ENCODE measurements at places on chromosomes 6 and 20. TPM values are rescaled to one million over a fixed set of nuclear protein-coding genes. Genes with fewer than 3 reads are reported as not detected.

GRCh38 chr20:39885975-39886649, 802.9 kb downstream of the MAFB start:
- DNase-seq: peak; percentile 80

DNA sequence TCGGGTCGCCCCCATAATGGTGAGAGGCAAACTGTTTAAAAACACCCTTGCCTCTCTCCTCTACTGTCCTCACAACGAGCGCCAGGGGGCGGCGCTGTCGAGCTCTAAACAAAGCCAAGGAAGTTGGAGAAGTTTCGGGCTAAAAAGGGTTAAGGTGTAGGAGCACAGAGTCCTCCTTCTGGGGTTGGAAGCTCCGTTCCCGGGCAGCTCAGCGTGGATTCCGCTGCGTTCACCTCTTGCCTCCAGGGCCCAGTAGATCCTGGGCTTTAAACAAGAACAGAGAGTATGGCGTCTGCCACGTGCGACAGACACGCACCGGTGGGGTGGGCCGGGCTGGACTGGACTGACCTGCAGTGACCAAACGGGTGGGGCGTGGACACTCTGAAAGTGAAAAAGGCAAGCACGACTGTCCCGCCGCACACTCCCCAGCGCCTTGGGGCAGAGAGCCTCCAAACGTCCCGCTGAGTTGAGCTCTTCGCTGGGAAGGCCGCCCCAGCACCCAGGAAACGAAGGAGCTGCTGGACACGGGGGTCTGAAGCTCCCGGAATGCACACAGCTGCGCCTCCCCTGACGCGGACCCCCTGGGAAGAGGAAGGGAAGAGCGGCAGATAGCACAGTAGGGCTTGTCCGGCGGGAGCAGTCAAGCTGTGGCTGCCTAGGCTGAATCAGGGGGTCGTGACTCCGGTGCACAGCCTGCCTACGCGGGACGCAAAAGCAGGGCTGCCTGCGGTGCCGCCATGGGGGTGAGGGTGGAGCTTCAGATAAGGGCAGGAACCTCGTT, 1.6 kb upstream of the THBD start:
- no peak for DNase-seq

DNA sequence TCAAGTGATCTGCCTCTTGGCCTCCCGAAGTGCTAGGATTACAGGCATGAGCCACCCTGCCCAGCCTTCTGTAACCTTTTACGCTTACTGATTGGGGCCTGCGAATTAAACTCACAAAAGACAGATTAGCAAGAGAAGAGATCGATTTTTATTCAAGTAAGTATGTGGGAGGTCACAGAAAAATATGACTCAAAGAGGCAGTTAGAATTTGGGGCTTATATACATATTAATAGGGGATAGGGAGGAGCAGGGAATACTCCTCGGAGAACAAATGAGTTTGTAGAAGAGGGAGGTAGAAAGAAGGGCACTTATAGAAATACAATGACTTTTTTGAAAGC, 78.9 kb downstream of the CD24 start:
- DNase-seq: no peak

GRCh38 chr6:149990661-149991471, 27.1 kb downstream of the ULBP1 start:
- DNase-seq: peak; percentile 26

GRCh38 chr6:95723638-95724037, 146.3 kb downstream of the MANEA start:
- DNase-seq: no peak

GRCh38 chr20:8874437-8874836, 194.4 kb upstream of the PLCB4 start:
- DNase-seq: no peak

The AVP gene
- not detected for total RNA-seq

DNA sequence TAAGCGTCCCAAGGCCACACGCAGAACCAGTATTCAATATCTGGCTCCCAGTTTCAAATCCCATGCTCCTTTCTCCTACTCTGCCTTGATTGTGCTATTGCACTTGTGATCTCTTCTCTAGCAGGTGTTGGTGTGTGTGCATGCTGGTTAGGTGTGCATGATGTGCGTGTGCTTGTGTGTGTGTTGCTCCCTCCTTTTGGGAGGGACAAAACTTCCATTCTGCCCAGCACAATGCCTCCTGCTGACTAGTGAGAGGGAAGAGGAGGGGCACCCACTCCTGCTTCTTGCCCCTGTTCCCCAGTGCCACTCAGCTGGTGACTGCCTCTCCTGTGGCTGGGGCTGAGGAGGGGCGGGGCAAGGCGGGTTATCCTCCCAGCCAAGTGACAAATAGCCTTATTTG, 19.7 kb downstream of the CD40 start:
- no peak for DNase-seq

DNA sequence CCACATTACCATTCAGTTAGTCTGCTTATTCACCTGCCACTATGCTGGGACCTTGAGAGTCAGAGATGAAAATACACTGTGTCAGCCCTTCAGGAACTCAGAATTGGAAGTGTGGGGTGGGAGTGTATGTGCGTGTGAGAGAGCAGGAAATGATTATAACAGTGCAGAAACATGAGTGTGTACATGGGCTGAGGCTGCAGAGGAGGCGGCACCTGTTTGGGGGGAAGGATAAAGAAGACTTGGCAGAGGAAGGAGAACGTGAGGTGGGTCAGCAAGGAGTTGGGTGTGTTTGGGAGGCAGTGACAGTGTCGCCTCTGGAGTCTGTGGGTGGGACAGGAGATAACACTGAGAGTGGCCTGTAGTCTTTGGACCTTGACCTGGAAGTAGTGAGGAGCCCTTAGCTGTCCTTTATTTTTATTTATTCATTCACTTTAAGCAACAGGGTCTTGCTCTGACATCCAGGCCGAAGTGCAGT, 3.1 kb downstream of the CHMP4B start:
- no peak for DNase-seq

DNA sequence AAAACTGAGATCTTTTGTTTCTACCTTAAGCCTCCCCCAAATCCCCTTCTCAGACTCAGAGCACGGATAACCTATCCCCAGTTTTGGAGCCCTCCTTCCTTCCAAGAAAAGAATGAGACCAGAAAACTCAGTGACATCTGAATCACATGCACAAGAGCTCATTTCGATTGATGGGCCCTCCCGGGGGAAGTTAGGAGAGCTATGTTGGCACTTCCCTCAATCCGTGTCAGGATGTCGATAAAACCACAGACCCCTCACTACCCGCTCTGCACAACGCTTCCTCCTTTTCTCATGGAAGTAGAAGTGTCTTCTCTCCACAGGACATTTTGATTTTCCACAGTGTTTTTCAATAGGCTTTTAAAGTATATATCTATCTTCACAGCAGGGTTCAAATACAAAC, 332.4 kb downstream of the HACE1 start:
- no peak for DNase-seq

- no peak for DNase-seq
Measured at GRCh38 chr6:112251171-112251875, 3.0 kb downstream of the LAMA4 start.

The HNF4A gene
- not detected for total RNA-seq

- DNase-seq: no peak
Measured at GRCh38 chr20:34310481-34311117, 7.4 kb upstream of the AHCY start.

The GMPR gene
- total RNA-seq: 9.9 TPM

DNA sequence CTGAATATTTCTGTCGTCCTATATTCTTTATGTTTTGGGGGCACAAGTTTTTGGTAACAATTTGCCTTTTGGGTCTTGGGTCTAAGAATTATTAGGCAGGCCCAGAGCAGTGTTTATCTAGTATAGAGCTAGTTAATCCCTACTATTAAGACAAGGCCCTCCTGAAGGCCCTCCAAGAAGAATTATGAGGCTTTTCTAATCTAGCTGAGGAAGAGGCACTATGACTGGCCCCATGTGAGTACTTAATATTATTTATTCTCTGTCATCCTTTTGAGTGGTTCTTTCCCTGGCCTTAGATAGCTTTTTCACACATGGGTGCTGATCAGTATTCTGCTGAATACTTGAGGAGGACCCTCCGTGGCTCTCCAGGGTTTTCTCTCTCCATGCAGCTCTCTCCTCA, 25.1 kb downstream of the CHMP4B start:
- no peak for DNase-seq

DNA sequence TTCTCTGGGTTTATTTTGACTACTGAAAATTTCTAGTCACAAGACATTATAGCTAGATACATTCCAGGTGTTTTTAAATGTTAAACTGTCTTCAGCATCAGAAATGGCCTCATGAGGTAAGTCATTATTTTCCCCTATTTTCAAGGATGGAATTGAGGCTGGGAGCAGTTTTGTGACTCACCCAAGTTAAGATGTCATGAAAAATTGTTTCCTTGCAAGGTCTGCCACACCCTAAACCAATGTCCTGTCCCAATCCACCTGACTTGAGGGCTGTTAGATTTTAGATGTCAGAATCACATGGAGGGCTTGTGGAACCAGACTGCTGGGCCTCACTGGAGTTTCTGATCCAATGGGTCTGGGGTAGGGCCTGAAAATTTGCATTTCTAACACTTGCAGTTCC, 16.9 kb downstream of the SLC22A3 start:
- DNase-seq: no peak

The UNC5CL gene
- total RNA-seq: not detected

GRCh38 chr6:84042603-84043002, 9.0 kb downstream of the MRAP2 start:
- no peak for DNase-seq

GRCh38 chr6:135088281-135088680, 33.7 kb upstream of the HBS1L start:
- DNase-seq: no peak

- peak; percentile 75 for DNase-seq
Measured at GRCh38 chr20:24118441-24119175, 130.0 kb upstream of the GGTLC1 start.

GRCh38 chr6:165049362-165049761, 260.0 kb downstream of the C6orf118 start:
- peak; percentile 34 for DNase-seq

DNA sequence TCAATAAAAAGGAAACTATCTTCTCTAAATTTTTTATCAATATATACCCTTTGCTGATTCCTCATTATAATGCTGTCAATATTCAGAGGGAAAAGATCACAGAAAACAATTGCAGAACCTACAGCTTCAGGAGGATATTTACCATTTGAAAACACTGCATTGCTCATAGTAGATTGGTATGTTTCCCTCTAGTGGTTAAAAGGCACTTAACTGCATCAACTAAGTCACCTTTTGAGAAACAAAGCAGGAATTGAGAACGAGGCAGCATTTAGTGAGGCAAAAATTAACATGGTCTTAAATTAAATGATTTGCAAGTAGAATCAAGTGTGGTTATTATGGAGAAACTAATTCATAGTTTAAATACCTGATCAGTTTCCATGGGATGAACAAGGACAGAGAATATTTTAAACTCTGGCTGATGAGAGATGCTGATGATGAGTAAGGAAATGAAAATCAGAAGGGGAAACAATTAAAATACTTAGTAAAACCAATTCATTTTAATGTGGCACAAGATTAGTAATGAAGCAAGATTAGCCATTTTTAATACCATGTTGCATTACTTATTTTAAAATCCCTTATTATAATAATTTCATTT, 642.1 kb downstream of the EPHA7 start:
- no peak for DNase-seq

DNA sequence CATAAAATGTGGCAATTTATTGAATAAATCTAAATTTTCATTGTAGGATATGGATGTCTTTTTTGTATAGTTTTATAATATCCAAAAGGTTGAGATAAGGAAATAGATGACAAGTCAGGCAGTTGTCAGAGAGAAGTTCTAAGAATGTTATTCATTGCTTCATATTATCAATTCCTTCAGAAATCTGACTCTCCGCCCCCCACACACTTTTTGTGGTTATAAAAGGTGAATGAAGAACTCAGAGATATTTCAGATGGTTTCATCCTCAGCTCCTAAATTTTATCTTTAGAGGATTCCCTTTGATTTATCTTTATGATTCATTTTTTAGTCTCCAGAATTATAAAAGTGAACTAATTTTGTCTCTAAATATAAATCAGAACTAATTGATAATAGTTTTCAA, 136.1 kb upstream of the NOX3 start:
- no peak for DNase-seq

DNA sequence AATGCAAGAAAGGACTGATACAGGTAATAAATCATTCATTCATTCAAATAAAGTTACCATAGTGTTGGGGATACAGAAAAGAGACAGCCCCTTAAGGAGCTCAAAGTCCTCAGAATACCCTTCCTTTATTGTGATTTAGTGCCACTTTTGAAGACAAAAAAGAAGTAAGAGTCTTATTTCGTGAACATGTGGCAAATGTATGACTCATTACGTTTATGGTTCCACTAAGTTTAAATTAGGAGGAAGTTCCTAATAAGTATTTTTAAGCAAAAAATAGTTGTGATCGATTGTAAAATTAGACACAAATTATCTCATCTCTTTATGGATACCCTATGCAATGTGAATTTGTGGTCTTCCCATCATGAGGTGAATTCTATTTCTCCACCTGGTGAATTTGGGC, 38.5 kb upstream of the GCLC start:
- no peak for DNase-seq

- DNase-seq: no peak
Measured at GRCh38 chr6:106522562-106523250, 106.6 kb downstream of the RTN4IP1 start.

DNA sequence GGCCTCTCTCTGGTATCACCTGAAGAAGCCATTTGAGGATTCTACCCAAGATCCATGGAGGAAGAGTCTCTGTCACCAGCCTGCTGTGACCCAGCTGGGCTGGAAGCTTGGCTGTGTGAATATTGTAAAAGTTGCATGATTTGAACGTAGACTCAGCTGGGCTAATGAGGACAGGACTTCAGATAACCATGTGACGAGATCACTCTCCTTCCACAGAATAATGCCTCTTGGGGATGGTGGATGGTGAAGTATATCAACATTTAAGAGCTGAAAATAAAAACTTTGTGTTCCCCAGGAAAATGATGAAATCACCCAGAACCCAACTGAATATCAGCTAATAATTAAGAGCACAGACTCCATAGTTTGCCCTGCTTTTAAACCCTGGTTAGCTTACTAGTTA, 427.9 kb downstream of the CD83 start:
- DNase-seq: no peak

DNA sequence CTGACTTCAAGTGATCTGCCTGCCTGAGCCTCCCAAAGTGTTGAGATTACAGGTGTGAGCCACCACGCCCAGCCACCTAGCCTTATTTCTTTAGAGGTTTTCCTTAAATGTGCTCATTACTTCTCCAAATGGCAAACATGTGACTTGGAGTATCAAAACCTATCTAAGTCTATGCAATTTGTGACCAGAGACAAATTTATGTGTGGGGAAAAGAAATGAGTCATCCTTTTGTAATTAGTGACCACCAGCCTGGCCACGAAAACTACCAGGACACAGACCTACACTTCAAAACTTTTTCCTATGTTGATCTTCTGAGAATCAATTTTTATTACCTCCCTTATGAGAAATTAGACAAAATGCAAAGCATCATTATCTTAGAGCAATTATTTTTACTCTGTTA, 64.6 kb upstream of the OGFRL1 start:
- no peak for DNase-seq

- no peak for DNase-seq
Measured at GRCh38 chr20:7159903-7160302, 392.4 kb downstream of the BMP2 start.

The SLC17A4 gene
- total RNA-seq: not detected

- no peak for DNase-seq
Measured at GRCh38 chr6:151100326-151100725, 139.4 kb upstream of the AKAP12 start.

The OR12D3 gene
- not detected for total RNA-seq

All from MG63 (cell line).